ENCODE measurements at places on chromosomes 5 and 9.

DNA sequence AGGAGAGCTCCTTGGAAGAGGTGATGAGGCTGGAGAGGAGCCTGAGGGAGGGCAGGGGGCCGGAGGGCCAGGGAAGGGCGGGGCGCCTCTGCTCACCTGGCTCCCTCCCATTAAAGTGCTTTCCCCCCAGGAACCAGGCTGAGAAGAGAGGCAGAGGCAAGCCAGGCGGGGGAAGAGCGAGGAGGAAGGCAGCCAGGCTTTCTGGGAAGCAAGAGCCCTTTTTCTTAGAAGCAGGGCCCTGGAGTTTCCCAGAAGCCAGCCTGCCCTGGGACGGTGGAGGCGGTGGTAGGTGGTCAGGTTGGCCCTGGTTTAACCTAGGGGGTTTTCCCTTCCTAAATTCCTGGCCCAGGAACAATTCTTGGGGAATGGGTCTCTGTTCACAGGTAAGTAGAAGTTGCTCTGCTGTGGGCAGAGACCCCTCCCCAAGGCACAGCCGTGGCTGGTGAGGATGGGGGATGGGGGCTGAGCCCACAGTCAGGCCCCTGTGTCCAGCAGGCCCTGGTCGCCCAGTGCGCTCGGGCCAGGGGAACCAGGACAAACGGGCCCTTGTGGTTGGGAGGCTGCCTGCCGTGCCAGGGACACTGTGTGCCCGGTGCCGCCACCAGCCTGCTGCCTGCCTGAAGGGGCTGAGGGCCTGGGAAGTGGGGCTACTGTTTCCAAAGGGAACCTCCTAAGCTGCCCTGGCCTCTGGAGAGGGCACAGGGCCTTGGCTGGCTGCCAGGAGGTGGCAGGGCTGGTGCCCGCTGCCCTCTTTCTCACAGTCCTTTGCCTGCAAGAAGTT lies 16.6 kb upstream of the RALGDS start:
- DNase-seq, result peak; percentile 72

DNA sequence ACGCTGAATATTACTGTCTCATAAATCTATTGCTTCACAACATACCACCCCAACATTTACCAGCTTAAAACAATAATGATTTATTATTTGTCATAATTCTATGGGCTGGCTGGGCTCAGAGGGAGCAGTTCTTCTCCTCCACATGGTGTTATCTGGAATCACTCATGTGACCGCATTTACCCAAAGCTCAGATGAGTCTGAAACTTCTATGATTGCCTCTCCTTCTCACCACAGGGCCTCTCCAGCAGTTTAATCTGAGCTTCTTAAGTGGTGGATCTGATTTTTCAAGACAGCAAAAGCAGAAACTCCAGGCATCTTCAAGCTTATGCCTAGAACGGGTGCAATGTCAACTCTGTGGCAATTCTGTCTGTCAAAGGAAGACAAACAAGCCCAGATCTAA lies 210.3 kb upstream of the ADRA1B start:
- no peak for DNase-seq

DNA sequence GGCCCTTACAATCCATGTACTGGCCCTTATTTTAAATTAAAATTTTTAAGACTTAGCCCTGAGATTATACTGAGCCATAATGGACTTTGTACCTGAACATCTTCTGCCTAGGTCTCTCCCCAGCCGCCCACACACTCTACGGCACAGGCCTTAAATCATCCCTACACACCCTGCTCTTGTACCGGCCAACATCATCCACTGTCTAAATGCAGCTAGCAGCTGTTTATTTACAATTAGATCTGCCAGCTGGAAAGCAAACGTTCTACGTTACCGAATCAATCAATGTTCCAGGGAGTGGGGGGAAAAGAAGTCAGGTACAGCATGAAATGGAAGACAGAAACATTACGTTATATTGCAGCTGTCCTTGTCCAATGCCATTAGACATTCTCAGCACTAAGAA lies 88.4 kb upstream of the GRAMD2B start:
- no peak for DNase-seq

DNA sequence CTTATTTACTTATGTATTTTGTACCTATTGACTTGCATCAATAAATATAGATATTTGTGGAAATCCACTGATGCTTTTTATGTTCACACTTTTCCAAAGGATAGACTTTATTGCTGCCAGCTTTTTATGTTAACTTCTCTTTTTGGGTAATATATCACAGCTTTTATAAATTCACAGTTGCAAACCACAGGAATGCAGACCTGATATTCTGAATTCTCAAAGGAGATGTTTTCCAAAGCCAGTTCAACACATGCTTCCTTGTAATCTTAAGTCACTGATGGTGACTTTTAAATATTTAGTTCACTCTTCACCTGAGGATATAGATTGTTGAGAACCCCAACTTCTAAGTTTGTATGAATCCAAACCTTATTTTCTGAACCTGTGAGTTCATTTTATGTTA lies 223.4 kb upstream of the PRR16 start:
- DNase-seq, result no peak

DNA sequence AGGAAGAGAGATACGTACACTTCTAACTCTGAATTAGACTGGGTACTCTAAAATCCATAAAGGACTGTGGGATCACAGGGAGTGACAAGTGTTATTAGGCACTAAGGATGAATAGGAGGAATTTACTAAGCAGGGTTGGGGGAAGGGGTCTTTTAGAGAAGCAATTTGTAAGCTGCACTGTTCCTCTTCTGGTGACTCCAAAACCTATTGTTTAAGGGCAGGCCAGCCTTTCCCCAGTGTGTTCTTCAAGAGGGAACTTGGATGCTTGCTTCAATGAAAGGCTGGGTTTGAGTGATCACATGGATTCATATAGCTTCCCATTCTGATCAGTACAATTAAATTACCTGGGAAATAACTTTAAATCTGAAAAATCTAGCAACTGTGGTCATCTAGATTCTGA lies 71.8 kb downstream of the STX17 start:
- DNase-seq, result no peak

DNA sequence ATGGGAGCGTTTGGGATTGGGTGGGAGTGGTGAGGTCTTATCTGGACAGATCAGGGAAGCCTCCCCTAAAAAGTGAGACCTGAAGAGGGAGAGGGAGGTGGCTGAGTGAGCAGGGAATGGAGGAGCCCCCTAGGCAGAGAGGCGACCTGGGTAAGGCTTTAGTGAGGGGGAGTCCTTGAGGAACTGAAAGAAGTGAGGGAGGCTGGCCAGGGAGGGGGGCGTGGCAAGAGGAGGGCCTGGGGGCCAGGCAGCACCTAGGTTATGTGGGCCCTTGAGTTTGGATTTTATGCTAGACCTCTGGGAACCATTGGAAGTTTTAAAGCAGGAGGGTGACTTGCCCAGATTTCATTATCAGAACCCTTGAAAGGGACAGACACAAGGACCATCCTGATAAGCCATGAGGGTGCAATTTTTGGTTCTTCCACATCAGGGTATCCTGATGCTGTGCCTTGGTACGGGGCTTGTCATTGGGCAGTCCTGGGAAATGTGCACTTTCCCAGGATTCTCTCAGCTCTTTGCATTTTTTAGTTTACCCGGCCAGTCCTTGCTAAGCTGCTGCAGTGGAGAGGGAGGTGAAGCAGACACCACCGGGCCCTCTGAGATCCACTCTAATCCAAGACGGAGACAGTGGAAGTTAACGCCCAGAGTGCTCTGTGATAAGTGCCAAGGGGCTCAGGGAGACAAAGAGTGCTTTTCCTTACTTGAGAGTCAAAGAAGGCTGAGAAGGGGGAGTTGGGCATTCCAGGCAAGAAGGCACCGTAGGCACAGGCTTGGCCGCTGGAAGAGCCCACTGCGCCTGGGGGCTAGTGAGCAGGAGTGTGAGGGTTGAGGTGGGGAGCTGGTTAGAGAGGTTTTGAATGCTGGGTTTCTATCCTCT lies 16.1 kb downstream of the GSN start:
- no peak for DNase-seq

DNA sequence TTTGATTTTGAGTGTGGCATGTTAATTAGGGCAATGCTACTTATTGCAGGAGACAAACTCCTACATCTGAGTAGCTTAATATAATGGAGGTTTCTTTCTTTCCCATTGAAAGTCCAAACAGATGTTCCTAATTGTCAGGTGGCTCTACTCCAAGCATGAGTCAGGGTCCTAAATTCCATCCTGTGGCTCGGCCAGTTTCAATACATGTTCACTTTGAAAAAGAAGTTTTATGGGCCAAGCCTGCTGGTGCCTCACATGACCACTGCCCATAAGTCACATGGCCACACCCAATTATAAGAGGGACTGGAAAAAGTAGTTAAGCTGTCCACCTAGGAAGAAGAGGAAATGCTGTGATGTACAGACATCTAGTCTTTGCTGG lies 170.4 kb downstream of the ARRDC3 start:
- no peak for DNase-seq

DNA sequence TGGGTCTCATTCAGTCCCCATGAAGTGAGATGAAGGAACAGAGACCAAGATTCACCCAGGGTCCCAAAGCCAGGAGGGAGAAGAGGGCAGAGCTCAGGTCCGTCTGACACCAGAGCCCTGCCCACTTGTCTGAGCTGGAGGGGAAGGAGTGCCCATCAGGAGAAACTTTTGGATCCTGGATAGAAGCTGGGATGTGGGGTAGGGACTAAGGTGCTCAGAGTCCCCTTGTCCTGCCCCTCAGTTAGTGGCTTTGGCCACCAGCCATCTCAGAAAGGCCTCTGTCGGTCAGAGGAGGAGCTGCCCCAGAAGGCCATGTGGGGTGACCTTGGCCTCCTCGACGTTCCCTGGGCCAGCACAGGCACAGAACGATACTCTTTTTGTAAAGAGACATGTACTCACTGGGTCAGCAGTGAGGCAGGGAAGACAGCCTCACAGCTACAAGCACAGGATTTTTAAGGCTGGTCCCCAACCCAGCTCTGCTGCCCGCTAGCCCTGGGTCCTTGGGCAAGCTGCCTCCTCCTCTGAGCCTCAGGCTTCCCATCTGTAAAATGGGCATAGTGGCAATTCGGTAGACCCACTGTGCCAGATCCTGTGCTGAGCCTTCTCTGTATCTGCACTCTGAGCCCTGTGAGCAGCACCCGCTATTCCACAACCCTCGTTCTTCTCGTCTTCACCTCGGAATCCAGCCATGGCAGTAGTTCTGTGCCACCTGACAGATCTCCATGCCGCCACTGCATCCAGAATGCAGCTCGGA lies 49.4 kb downstream of the C9orf50 start:
- DNase-seq, result no peak

GRCh38 chr5:179804555-179804947 lies 2.1 kb downstream of the MGAT4B start:
- no peak for DNase-seq

DNA sequence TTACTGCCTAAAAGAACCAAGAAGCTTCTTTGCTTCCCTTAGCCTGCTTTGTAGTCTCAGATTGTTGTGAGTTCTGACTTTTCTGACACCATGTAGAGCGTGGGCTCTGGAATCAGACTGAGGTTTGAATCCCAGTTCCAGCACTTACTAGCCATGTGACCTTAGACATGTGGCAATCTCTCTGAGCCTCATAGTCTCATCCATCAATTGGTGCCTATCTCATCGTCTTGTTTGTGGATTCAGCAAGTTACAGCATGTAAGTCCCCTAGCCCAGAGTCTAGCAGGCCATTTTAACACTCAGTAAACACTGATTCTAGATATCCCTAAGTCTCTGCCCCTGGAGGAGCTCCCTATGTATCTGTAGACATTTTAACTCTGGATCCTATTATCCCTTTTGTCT lies 94.7 kb downstream of the ANGPTL2 start:
- DNase-seq, result no peak

GRCh38 chr5:143061161-143061945 lies 291.2 kb downstream of the ARHGAP26 start:
- DNase-seq, result no peak

DNA sequence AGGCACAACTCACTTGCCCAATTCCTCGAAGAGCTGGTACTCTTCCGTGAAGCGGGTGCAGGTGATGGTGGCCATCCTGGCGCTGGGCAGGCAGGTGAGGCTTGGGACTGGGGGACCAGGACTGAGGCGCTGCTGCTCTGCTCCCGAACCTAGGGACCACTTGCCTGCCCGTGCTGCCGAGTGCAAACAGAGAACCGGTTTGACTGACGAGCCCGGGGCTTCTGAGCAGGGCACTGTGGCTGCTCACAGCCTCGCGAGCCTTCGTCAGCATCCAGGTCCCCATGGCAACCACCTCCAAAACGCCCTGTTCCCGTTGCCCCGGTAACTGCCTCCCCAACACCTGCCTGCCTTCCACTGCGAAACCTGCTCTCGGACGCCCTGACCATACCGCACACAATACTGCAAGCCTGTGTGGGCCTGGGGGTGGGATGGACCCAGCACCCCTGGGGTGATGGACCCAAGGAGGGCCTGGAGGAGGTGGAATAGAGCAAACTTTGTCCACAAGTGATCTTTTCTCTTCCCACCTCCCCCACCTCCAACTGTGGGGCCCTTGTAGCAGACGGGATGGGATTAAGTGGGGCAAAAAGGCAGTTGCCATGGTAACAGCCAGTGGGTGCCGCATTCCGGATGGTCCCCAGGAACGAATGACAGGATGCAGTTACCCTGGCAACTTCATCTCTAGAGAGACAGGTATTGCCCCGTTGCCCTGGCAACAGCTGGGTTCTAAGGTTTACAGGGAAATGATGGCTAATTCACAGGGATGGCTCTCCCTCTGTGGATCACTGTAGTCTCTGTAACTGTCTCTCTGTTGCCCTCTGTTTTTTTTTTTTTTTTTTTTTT lies at the start of gene CAMK2A:
Gene CAMK2A, minus strand, starts transcription at position 223 of the 840 bp plus-strand sequence. Its CDS starts 148 bp downstream, at position 75.
- no peak for DNase-seq

GRCh38 chr5:109859537-109859936 lies 169.8 kb downstream of the MAN2A1 start:
- DNase-seq, result no peak

GRCh38 chr5:15334551-15335266 lies 165.3 kb upstream of the FBXL7 start:
- no peak for DNase-seq

GRCh38 chr9:124353811-124354274 lies 61.4 kb downstream of the PSMB7 start:
- no peak for DNase-seq

- no peak for DNase-seq
Measured at GRCh38 chr5:133363807-133364587, 248.3 kb downstream of the FSTL4 start.

DNA sequence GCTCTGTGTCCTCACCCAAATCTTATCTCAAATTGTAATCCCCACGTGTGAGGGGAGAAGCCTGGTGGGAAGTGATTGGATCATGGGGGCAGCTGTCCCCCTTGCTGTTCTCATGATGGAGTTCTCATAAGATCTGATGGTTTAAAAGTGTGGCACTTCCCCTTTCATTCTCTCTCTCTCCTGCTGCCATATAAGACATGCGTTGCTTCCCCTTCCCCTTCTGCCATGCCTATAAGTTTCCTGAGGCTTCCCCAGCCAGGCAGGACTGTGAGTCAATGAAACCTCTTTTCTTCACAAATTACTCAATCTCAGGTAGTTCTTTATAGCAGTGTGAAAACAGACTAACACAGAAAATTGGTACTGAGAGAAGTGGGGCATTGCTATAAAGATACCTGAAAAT lies 107.7 kb downstream of the DMAC1 start:
- no peak for DNase-seq

DNA sequence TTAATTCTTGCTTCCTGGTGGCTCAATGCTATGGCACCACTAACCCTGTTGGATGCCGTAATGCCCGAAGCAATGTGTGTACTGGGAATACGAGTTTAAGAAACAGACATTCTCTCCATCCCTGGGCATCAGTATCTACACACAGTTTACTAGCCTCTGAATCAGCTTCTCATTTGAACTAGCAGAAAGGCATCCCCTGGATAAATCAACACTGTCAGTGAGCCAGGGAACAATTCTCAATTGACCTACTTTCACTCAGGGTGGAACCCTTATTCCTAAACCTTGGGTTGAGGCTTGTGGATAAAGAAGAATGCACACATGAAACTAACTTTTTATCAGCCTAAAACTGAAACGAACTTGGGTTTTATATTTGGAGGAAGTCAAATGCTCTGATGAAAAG lies 331.0 kb downstream of the GADD45G start:
- no peak for DNase-seq

GRCh38 chr9:110578575-110579033 lies 937 bp downstream of the SVEP1 start:
- no peak for DNase-seq

Data from amygdala (tissue), 56 donors.